Fibroblast of mammary gland (primary cell): ENCODE measurements at places on chromosomes 5 and 9.
A peak's percentile ranks its signal among the peaks of the same experiment; 100 is the strongest.

GRCh38 chr9:91192381-91193086 is 169.2 kb downstream of the AUH start:
- DNase-seq, result peak; percentile 35

DNA sequence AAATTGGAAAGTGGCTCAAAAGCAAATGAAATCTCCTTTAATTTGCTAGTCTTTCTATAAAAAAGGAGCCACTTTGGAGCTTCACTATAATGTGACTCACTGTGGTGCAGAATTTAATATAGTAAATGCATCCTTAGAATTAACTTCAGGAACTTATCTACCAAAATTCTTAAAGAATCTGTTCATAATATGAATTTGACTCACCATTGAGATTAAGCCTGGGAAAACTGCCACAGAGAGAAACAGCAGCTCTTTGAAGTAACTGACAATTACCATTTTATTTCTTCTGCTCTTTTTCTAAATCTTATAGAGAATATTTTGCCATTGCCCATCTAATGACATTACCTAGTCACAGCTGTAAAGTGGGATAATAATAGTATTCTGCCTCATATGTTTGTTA is 211.9 kb upstream of the CDH6 start:
- no peak for DNase-seq

GRCh38 chr5:141848744-141849414 is 29.3 kb downstream of the PCDH1 start:
- DNase-seq, result peak; percentile 28

GRCh38 chr5:115262011-115262320 is 711 bp downstream of the PGGT1B start:
- no peak for DNase-seq

DNA sequence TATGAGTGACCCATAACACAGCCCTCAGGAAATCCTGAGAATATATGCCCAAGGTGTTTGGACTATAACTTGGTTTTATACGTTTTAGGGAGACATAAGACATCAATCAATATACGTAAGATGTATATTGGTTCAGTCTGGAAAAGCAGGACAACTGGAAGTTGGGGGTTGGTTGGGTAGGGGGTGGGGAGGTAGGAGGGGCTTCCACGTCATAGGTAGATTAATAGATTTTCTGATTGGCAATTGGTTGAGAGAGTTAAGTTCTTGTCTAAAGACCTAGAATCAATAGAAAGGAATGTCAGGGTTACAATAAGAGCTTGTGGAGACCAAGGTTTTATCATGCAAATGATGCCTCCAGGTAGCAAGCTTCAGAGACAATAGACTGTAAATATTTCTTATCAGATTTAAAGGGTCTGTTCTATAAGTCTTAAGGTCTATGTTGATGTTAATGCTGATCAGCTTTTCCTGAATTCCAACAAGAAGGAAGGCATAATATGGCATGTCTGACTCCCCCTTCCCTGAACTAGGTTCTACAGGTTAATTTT is 2267.7 kb upstream of the ACO1 start:
- no peak for DNase-seq

GRCh38 chr9:90290716-90291485 is 351.7 kb downstream of the DIRAS2 start:
- DNase-seq, result peak; percentile 6

GRCh38 chr5:11853796-11854195 is 50.5 kb downstream of the CTNND2 start:
- no peak for DNase-seq

DNA sequence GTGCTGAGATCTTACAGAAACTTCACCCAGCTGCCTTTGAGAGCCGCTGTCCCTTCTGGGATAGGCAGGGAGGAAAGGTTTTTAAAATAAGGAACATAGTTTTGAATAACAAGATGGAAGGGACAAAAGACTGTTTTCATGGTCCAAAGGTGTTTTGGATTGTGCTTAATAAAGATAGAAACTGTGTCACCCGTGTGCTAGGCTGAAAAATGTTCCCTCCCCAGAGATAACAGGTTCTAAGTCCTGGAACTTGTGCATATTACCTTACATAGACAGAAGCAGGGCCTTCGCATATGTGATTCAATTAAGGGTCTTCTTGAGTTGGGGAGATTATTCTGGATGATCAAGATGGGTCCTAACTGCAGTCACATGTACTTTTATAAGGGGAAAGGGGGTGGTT is 1.9 kb upstream of the CEMIP2 start:
- DNase-seq, result no peak

- DNase-seq, result no peak
Observed at GRCh38 chr5:119358901-119359603, 3.2 kb downstream of the TNFAIP8 start.

DNA sequence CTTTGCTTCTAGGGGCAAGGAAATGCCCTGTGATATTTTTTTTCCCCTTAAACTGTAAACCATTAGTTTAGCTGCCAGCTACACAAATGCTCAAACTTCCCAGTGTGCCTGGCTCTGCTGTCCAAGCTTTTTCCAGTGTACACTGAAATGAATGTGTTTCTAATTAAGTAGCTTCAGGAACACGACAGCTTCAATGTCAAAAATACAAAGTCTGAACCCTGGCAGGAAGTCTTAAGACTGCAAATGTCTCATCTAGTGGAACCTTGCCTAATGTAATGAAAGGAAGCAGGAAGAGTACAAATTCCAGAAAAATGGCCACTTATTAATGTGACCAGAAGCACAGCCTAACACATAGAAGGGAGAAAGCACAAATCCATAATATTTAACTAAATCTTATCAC is 255.2 kb downstream of the CRB2 start:
- peak; percentile 75 for DNase-seq

DNA sequence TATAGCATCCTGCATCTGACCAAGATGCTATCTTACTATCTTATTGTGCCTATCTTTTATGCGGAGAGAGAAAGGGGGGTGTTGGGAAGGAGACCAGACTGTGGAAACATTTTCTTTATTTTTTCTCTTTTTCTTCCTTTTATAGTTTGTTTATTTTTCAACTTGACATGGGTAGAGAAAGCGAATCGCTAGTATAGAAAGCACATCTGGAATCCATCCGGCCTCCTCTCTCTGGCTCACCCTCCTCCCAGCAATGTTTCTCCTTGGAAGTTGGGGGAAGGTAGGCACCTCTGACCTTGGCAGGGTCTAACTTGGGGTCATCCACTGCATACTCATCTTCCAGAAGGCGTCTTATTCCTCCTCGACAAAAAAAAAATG is 3.9 kb downstream of the S1PR3 start:
- peak; percentile 43 for DNase-seq

- no peak for DNase-seq
Observed at GRCh38 chr9:4588721-4589120, 73.4 kb upstream of the PLPP6 start.

DNA sequence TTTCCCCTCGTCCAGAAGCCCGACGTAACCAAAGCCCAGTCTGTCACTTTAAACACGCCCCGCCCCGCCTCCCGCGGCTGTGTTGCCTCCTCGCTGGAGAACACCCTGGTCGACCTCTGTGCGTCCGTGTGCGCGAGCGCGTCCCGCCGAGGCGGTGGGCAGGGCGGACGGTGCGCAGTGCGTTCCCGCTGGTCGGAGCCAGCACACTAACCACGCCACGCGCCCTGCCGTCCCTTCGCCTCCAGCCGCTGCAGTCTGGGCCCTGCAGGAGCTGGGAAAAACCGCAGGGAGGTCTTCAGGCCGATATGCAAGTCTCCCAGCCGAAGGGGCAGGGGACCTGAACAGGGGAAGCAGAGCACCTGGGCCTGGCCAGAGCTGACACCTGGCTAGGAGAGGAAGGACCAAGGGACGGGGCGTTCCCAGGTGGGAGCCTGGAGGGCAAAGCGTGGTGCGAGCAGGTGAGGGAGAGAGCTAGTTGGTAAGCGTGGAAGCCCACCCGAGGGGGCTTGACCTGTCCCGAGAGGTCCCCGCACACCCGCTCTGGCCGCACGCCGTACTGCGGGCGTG is 1.3 kb upstream of the PHPT1 start:
- DNase-seq, result peak; percentile 78

- peak; percentile 72 for DNase-seq
Observed at GRCh38 chr9:106869028-106869427, 6.1 kb downstream of the ZNF462 start.

- DNase-seq, result no peak
Observed at GRCh38 chr9:136239983-136240330, 5.7 kb downstream of the QSOX2 start.

DNA sequence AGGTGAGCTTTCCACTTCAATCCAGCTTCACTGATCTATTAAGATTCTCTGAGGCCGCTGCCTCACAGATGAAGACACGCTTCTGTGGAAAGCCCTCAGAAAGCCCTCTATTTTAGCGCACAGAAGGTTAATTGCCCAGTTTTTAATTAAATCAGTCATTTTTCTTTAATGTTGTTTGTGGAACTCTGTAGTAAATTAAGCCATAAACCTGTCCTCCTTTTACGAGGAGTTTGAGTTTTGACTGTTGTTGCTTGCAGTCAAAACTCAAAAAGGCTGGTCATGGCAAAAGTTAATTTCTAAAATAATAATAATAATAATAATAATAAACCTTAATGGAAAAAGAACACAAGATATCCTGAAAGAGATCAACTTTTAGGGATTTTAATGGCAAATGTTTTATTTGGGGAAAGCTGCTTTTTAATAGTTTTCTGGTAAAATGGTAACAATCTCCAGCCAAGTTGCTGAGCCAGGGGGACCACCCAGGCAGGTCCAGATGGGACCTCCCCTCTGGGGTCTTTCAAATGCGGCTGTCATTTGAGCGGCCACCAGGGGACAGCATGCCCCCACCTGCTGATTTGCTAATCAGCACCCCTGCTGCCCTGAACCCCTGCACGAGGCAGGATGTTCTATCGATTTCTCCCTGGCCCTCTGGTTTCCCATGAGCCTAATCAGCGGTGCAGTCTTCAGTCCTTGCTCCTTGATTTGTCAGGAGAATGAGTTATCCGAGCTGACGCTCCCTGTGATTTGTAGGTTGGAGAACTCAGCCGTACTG is 247.2 kb downstream of the FSTL4 start:
- DNase-seq, result no peak

- no peak for DNase-seq
Observed at GRCh38 chr5:143708672-143709071, 103.3 kb upstream of the HMHB1 start.

DNA sequence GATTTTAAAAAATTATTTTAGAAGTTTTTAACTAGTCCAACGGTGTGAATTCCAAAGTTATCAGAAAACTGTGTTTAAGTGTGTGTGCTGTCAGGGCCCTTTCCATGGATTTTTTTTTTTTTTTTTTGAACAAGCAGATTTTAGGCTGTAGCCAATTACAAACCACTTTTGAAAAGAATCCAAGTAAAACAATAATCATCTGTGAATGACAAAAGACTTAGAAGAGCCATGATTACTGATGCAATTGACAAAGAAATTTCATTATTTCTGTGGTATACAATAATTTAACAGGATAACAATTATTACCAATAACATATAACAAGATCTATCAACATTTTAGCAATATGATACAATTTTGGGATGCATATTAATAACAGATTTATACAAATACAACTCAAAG is 16.2 kb upstream of the PAIP1 start:
- peak; percentile 74 for DNase-seq

DNA sequence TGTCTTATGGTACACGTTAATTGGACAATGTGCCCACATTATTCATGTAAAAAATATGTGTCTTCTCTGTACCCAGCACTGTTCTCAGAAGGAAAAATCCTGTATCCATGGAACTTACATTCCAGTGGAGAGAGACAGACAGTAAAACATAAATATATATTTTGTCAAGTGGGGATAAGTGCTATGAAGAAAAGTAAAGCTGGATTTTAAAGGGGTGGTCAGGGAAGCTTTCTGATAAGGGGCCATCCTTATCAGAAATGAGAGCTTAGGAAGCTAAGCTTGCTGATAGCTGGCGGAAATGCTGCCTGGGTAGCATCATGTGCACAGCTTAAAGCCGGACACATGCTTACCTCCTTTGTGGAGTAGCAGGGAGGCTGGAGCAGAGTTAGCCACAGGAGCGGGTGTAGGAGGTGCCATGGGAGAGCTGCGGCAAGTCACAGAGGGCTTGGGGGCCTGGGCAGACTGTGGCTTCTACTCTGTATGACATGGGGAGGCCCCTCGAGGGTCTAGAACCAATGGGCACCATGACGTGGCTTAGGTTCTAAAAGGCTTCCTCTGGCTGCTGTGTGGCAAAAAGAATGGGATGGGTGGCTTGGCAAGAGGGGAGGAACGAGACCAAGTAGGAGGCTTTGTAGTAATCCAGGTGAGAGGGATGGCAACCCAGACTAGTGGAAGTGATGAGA is 141.7 kb downstream of the FGF1 start:
- peak; percentile 15 for DNase-seq

GRCh38 chr5:138726848-138727247 is 26.4 kb upstream of the CTNNA1 start:
- no peak for DNase-seq

- peak; percentile 25 for DNase-seq
Observed at GRCh38 chr5:147918101-147918685, 11.9 kb upstream of the C5orf46 start.

DNA sequence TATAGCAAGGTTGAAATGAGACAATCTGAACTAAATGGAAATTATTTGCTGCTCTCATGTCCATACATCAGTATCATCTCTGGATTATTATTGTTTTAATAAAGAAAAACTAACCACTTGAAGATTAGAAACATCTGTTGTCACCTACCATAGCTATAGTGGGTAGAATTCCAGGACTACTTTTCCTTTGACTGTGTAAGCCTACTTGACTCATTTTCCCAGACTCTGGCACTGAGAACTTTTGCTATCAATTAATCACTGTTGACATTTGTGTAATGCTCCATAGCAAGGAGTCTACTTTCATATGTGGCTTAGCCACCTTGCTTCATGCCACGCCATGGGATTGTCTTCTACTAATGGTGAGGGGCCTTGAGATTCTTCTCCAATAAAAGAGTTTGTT is 59.9 kb upstream of the ARRDC3 start:
- peak; percentile 89 for DNase-seq

DNA sequence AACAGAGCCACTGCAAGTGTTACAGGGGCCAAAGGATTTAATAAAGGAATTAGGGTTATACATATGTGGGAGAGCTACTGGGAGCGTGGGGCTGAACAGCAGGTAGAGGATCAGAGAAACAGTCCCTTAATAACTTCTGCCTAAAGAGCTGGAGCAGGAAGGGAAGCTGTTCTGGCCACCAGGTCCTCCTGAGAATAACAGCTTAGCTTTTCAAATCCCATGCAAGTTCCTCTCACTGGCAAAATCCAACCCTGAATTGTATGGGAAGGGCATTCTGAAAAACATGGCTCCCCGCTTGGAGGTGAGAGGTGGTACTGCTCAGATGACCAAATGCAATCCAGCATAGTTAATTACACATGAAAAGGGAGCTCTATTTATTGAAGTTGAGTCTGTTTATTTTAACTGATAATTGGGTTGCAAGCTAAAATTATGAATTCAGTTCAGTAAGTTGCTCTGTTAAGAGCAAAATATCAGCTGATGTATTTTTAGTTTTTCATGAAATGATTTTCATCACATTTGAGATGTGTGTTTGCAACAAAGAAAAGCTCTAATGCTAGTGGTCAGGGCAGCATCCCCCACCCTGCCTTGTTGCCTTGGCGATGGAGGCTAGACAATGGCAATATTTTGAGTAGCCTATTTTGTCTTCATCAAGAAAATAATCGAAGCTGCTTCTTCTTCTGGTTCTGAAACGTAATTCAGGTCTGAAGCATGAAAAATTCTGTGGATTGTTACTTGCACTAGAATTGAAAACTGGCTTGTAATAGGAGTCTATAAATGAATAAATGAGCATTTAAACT is 58.4 kb upstream of the SH3GL2 start:
- no peak for DNase-seq
